ENCODE measurements at places on chromosomes 7 and 10. TPM values are rescaled to one million over a fixed set of nuclear protein-coding genes. Genes with fewer than 3 reads are reported as not detected.

DNA sequence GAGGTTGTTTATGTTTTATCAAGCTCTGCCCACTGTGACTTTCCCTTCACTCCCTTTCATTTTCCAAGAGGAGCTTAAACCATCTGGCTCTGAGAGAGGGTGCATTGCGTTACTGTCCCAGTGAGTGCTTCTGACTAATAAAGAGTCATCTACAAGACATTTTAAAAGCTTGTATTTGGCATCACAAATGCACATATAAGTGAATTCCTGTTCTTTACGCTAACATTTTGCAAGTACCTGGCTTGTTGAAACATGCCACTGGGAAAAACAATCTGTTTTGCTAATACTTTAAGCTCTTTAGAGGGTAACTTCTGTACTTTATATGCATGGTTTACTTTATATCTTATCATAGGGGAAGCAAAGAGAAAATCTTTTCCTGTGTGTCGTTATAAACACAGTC lies 534.6 kb upstream of the POM121L12 start:
- no peak for DNase-seq

- DNase-seq, result no peak
Observed at GRCh38 chr7:78702770-78703169, 750.7 kb downstream of the MAGI2 start.

SDK1 gene
- total RNA-seq, result 18.2 TPM

GRCh38 chr7:125423458-125424155 lies 494.0 kb upstream of the POT1 start:
- no peak for DNase-seq

GRCh38 chr10:7438196-7438986 lies 27.6 kb upstream of the SFMBT2 start:
- no peak for DNase-seq

DLX5 gene
- not detected for total RNA-seq

DNA sequence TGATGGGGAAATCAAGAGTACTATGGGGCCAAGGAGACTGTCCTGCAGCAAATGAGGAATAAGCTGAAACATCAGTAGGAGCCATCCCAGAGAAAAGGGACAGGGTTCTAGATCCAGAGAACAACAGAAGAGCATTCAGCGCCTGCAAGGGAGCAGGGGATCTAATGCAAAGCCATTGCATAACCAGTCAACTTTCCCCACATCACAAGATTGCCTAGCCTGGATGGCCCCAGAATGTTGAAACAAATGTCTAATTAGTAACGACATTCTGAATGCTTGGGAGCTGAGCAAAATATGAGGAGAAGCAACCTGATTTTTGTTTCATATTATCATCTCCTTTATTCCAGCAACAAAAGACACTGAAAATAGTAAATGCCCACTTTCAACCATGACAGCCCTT lies 2.7 kb upstream of the MPP7 start:
- DNase-seq, result no peak

CAV2 gene
- total RNA-seq, result 311 TPM

- no peak for DNase-seq
Observed at GRCh38 chr7:74256491-74257408, 2.6 kb upstream of the RFC2 start.

- DNase-seq, result peak; percentile 61
Observed at GRCh38 chr10:73886085-73886529, 11.8 kb upstream of the CAMK2G start.

ASB10 gene
- total RNA-seq, result not detected

TYW1B gene
- 7.2 TPM for total RNA-seq
